Skin of body (tissue), 3 donors: ENCODE measurements at places on chromosomes 11 and 22. TPM values are rescaled to one million over a fixed set of nuclear protein-coding genes. Genes with fewer than 3 reads are reported as not detected.

TRPC6 gene
- 34.8 TPM for total RNA-seq

GRCh38 chr11:46846510-46846830 is 390 bp upstream of the CKAP5 start:
- DNase-seq: no peak

DNA sequence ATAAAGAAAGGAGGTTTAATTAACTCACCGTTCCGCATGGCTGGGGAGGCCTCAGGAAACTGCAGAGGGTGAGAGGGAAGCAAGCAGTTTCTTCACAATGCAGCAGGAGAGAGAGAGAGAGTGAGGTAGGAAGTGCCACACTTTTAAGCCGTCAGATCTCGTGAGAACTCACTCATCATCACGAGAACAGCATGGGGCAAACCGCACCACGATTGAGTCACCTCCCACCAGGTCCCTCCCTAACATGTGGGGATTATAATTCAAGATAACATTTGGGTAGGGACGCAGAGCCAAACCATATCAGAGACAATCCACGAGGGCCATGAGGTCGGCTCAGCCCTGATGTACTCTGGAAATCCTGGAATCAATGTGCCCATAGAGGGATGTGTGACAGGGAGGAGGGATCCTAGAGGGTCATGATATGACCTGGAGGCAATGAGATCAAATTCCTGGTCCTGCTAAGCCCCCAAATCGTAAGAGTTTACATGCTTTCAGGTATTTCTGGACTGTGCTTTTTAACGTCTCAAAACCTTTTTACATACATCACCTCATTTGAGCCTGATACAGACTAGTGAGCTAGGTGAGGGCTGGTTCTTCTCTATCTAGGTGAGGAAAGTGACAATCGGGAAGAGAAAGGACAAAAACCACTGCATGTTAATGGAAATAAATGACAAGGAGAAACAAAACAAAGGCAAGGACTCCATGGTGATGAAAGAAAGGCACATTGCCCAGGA is 19.5 kb upstream of the RASSF10 start:
- DNase-seq: no peak

- DNase-seq: no peak
Measured at GRCh38 chr11:126927623-126928022, 72.9 kb downstream of the KIRREL3 start.

DNA sequence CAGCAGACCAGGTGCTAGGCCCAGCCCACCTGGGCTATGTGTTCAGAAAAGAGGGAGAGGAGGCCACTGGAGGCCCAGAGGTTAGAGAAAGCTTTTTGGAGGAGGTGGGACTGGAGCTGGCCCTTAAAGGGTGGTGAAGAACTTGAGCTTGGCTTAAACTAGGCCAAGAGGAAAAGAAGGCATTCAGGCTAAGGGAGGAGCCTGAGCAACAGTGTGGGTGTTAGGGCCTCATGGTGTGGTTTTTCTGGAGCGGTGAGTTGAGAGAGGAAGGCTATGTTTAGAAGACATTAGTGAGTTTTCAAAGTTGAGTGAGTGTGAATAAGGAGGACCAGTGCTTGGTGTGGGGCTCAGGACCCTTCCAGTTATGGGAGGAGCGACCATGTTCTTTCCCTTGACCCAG is 6.2 kb downstream of the TAF6L start:
- no peak for DNase-seq

DNA sequence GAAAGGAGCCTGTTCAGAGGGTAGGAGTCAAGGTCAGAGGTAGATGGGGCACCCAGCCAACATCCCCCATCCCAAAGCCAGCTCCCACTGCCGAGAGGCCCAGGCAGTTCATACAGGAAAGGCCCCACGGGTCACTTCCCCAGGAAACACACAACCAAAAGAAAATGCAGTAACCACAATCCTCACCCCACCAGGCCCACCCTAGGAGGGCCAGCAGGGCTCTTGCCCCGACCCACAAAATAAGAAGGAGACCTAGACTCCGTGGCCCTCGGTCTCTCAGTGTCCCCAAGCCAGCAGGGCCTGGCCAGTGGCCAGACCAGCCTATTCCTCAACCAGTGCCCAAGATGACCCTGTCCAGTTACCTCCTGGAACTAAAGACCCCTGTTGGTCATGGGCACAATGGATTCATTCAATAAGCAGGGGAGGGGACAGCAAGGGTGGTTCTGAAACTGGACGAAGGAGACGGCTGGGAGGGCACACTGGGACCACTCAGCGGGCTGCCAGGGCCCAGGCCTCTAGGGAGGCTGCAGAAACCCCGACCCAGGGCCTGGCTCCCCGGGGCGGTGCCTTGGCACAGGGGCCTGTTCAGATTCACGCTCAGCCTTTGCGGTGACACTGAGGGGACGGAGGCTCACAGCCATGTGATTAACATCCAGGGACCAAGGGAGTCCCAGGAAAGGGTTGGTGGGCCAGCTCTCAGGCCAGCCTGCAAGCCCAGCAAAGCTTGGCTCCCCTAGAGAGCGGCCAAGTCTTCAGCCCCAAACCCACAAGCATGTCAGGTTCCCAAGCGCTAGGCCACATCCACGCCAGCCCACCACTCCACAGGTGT is 5.5 kb downstream of the RAB3IL1 start:
- no peak for DNase-seq

- DNase-seq: no peak
Measured at GRCh38 chr11:9838961-9839360, 175.1 kb downstream of the SWAP70 start.

OLFML1 gene
- 25.5 TPM for total RNA-seq

SLC22A6 gene
- total RNA-seq: not detected

GRCh38 chr11:3860375-3860774 is 4.9 kb downstream of the STIM1 start:
- DNase-seq: no peak
